Omental fat pad (tissue), 4 donors: ENCODE measurements at places on chromosomes 12 and 14. TPM values are rescaled to one million over a fixed set of nuclear protein-coding genes. Genes with fewer than 3 reads are reported as not detected.

- DNase-seq = no peak
Observed at GRCh38 chr14:51225751-51226150, 14.3 kb upstream of the TMX1 start.

The LRTM2 gene
- total RNA-seq = not detected

The NKX2-1 gene
- total RNA-seq = not detected

DNA sequence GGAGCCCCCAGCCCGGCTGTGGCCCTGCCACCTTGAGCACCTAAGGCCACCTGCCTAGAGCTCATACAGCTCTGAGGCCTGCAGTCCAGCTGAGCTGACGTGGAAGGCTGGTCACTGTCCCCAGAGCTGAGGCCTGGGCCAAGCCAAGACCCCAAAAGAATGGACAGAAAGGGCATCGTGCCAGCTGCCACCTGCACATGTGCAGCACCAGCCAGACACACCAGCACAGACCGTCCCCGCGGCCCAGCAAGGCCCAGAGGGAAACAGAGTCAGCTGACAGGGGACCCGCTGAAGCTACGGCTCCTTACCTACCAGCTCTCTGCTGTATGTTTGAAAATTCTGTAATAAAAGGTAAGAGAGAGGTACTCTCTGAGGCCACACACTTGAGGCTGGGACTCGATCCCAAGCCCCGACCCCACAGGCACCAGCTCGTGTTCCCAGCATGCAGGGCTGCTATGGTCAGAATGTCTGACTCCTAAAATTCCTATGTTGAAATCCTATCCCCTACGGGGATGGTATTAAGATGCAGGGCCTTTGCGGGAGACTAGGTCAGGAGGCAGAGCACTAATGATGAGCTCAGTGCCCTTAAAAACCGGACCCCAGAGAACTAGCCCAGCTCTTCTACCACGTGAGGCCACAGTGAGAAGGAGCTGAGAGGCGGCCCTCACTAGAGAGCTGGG, 25.4 kb downstream of the BRF1 start:
- no peak for DNase-seq

DNA sequence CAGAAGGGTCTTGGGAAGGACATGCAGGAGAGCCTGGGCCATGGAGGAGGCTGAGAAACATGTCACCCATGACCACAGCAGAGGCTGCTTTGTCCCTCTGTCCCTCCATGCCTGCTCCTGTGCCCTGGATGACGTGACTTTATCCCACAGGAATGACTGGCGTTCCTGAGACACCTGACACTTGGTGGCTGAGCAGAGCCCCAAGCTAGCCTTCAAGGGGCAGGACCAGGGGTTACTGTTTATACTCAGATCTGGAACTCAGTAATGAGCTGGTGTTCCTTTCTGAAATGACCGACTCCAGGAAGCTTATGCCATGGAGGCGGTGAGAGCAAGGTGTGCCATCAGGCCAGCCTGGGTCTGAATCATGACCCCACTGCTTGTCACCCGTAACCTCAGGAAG, 44.2 kb downstream of the ZFP36L1 start:
- no peak for DNase-seq

GRCh38 chr14:64062381-64063115, 209.7 kb downstream of the SYNE2 start:
- no peak for DNase-seq

The AICDA gene
- not detected for total RNA-seq

The HNF1A gene
- total RNA-seq = not detected

- no peak for DNase-seq
Observed at GRCh38 chr12:15856097-15856982, 25.8 kb upstream of the STRAP start.

DNA sequence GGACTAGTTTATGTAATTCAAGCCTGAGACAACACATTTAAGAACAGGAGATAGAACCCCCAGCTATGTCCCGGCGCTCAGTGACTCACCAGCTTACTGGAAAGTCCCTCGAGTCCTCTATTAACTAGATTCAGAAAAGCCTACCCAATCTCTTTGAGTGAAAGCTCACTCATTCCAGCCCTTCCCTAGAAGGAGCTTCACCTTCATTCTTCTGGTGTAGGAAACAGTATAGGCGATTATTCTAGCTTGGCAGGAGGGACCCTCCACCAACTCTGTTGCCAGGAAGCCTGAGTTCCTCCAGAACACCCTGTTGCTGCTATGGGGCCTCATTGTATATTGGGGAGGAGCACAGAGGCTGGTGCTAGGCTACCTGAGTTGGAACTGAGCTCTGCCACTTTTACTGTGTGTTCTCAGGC, 57.2 kb upstream of the AEBP2 start:
- no peak for DNase-seq

DNA sequence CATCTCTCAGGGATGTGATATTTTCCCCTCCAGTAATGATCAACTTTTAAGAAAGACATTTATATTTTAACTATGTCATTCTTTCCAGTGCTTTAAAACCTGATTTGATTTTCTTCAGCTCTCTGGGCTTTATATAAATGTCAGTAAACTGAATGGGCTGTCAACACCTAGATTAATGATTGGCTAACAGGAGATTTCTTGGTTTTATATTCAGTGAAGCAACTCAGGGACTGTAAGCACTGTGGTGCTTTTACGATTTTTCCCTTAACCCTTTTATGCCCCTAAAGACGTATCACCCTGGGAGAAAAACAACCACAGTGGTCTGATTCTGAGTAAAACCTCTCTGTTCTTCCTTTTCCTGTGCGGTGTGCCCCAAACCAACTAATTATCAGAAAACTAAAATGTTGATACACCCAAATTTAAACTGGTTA, 38.0 kb downstream of the PTGER2 start:
- DNase-seq = no peak

DNA sequence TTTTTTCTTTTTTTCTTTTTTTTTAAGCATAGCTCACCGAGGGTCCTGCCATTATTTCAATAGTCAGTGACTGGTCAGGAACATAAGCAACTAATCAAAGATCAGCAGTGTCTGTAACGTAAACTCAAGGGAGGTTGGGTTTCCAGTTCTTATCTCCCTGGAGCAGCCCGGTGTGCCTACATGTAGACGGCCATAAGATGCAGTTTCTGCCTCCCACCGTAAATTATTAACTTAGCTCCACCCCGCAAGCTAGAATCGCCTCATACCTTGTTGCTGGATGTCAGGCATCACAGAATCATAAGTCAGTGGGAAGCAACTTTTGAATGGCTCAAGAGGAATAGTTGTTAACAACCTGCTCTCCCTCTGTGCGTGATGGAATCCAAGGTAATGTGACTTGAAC, at the start of gene MYO1H:
Gene MYO1H (plus strand): TSS at position 312 of the 400 bp plus-strand sequence. CDS start 61 bp downstream, at position 373.
- DNase-seq = no peak

DNA sequence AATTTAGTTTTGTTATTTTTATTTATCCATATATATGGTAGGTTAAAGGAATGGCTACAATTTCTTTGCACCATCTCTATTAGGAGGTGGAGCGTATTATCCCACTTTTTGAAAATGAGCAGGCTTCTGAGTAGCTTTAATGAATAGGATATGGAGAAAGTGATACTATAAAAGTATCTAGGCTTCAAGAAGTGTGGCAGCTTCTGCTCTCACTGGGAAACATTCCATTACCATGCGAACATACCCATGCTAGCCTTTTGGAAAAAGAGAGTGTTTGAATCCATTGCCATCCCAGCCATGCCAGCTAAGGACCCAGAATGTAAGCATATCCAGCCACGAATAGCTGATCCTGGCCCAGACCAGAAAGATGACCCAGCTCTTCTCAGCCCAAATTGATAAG, 107.3 kb downstream of the SLC38A4 start:
- no peak for DNase-seq

DNA sequence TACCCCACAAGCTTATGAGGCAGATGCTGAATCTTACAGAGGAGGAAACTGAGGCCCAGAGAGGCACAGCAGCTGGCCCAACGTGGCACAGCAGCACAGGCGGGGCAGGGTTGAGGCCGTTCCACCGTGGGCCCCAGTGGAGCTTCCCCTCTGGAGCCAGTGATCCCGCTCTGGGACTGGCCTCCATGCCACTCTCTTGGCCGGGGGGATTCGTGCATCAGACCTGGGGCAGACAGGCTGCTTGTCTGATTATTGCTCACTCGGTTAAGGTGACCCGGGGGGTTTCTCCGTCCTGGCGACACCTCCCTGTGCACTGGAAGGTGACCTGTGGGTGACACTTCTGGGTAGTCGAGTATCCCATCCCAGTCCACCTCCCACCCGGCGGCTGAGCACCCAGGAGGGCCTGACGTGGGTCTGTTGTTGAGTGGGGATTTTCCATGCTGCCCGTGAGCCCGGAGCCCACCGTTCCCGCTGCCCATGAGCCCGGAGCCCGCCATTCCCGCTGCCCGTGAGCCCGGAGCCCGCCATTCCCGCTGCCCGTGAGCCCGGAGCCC, 27.8 kb downstream of the NOC4L start:
- DNase-seq = no peak

DNA sequence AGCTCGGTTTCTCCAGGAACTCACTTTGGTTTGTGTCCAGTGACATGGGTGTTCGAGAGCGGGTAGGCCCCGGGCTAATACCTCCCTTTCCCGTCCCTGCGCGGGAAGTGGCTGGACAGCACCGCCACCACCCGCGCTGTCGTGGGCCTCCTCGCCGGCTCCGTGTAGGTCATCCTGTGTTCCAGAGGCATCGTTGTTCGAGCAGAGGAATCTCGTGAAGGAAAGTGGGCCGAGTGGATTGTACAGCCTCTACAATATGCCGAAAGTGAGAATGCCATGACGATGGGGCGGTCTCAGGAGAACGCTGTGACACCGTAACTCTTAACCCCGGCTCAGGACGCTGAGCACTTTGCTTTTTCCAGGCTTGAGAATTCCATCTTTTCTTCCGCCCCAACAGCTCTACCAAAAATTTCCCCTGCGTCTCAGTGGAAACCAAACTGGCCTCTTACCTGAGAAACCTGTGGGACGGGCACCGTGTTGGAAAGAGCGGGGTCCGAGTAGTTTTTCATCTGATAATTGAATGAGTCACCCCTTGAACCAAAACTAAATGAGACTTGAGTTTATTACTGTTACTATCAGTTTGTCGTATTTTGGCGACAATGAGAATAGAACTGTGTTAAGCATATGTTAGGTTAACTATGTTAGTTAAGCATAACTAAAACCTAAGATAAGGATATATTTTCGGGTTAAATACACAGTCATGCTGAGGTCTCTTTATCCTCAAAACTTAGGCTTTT, 510 bp downstream of the EIF2S1 start:
- DNase-seq = no peak

- DNase-seq = no peak
Observed at GRCh38 chr12:114876968-114877680, 193.1 kb upstream of the TBX3 start.

- DNase-seq = no peak
Observed at GRCh38 chr12:68850390-68850789, 42.4 kb downstream of the MDM2 start.

The PCNX4 gene
- total RNA-seq = 70.5 TPM

- DNase-seq = no peak
Observed at GRCh38 chr12:69501154-69501895, 31.1 kb downstream of the FRS2 start.

- no peak for DNase-seq
Observed at GRCh38 chr12:127675936-127676335, 591.0 kb upstream of the TMEM132C start.

DNA sequence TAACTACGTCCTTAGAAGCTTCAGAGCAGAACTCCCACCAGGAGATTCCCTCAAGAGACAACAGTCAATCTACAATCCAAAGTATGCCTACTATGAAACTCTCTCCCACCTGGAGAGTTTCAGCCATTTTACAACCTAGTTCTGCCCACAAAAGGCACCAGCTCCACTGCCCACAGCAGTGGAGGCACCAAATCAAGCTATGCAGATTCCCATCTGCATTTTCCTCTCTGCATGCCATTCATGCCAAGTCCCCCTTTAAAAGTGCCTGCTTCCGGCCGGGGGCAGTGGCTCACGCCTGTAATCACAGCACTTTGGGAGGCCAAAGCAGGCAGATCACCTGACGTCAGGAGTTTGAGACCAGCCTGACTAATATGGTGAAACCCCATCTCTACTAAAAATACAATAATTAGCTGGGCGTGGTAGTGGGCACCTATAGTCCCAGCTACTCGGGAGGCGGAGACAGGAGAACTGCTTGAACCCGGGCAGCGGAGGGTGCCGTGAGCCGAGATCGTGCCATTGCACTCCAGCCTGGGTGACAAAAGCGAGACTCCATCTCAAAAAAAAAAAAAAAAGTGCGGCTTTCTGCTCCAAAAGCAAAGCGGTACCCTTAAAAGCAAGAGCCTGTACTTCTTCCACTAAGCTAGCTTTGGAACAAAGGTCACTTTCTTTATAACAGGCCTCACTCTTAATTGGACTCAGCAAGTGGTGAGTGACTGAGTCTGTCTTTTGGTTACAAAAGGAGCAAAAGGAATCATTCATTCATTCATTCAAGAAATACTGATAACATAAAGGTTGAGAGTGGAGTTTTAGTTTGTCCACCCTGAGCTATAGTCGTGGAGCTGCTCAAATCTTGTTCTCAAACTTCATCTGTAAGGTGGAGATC, 10.1 kb upstream of the DLGAP5 start:
- no peak for DNase-seq

DNA sequence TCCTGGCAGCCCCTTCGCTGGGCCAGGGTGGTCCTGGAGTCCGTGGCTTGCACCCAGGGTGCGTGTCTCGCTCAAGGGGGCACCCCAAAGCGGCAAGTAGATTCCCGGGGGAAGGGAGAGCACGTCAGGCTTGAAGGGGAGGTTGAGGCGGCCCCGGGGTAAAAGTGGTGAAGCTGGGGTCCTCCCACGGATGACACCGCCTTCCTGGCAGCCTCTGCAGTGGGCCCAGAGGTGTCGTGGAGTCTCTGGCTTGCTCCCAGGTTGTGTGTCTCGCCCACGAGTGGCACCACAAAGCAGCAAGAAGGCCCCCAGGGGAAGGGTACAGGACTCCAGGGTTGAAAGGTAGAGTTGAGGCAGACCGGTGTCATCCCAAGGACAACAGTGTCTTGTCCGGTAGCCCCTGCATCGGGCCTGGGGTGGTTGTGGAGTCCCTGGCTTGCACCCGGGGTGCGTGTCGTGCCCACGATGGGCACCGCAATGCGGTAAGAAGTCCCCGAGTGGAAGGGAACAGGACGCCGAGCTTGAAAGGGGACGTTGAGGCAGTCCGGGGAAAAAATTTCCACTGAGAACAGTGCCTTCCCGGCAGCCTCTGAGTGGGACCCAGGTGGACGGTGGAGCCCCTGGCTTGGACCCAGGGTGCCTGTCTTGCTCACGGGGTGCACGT, 158.0 kb upstream of the ALG10B start:
- no peak for DNase-seq

The UBE2N gene
- total RNA-seq = 43.1 TPM

- DNase-seq = no peak
Observed at GRCh38 chr12:9169979-9170634, 38.1 kb downstream of the PZP start.

The FOXN4 gene
- not detected for total RNA-seq

DNA sequence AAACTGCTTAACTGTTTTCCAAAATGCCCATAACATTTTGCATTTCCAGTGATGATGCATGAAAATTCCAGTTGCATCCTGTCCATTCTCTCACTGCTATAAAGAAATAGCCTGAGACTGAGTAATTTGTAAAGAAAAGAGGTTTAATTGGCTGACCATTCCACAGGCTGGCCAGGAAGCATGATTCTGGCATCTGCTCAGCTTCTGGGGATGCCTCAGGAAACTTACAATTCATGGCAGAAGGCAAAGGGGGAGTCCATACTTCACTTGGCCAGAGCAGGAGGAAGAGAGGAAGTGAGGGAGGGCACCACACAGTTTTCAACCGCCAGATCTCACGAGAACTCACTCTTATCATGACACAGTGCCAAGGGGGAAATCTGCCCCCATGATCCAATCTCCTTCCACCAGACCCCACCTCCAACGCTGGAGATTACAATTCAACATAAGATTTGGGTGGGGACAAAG, 18.2 kb upstream of the CLEC2D start:
- no peak for DNase-seq

The SAMD15 gene
- total RNA-seq = 2.2 TPM

- DNase-seq = no peak
Observed at GRCh38 chr14:48575772-48576171, 900.4 kb upstream of the MDGA2 start.

The INHBC gene
- not detected for total RNA-seq
